Spleen (tissue), 13 donors: ENCODE measurements at places on chromosomes 16 and 17. TPM values are rescaled to one million over a fixed set of nuclear protein-coding genes. Genes with fewer than 3 reads are reported as not detected.

The VAT1L gene
- 0.16 TPM for total RNA-seq

The CCL8 gene
- not detected for total RNA-seq

The ZNF768 gene
- 17.2 TPM for total RNA-seq

The KCNJ18 gene
- not detected for total RNA-seq

The PMP22 gene
- 32.9 TPM for total RNA-seq

The OSGIN1 gene
- total RNA-seq, result 9.5 TPM

The CCL4L2 gene
- 8.8 TPM for total RNA-seq

The LRRC37A gene
- 3.9 TPM for total RNA-seq

The PRKCB gene
- total RNA-seq, result 206 TPM

The NACA2 gene
- total RNA-seq, result not detected

The KRTAP3-2 gene
- not detected for total RNA-seq

The PROCA1 gene
- total RNA-seq, result 4.3 TPM

The BCL6B gene
- 33.7 TPM for total RNA-seq

The TM4SF5 gene
- total RNA-seq, result not detected

The EVPLL gene
- total RNA-seq, result not detected

The SCIMP gene
- total RNA-seq, result 86.2 TPM

The PERCC1 gene
- total RNA-seq, result 1.3 TPM

The KRTAP2-1 gene
- total RNA-seq, result not detected

The HOXB5 gene
- total RNA-seq, result 0.67 TPM

The CDC42EP4 gene
- total RNA-seq, result 52.5 TPM

The TP53TG3F gene
- not detected for total RNA-seq

The EFCAB3 gene
- not detected for total RNA-seq

The ARHGAP44 gene
- total RNA-seq, result 2.4 TPM

The YBX2 gene
- 0.19 TPM for total RNA-seq

The ZMYND15 gene
- total RNA-seq, result 5.2 TPM

The B9D1 gene
- total RNA-seq, result 14.1 TPM

The KRTAP4-9 gene
- not detected for total RNA-seq

The PPP1R1B gene
- not detected for total RNA-seq

The PSMD3 gene
- total RNA-seq, result 70.6 TPM

The TERB1 gene
- total RNA-seq, result not detected

The HOXB9 gene
- total RNA-seq, result not detected

The CD7 gene
- total RNA-seq, result 18.9 TPM
